ENCODE measurements at places on chromosomes 16 and 17.
A peak's percentile ranks its signal among the peaks of the same experiment; 100 is the strongest.

DNA sequence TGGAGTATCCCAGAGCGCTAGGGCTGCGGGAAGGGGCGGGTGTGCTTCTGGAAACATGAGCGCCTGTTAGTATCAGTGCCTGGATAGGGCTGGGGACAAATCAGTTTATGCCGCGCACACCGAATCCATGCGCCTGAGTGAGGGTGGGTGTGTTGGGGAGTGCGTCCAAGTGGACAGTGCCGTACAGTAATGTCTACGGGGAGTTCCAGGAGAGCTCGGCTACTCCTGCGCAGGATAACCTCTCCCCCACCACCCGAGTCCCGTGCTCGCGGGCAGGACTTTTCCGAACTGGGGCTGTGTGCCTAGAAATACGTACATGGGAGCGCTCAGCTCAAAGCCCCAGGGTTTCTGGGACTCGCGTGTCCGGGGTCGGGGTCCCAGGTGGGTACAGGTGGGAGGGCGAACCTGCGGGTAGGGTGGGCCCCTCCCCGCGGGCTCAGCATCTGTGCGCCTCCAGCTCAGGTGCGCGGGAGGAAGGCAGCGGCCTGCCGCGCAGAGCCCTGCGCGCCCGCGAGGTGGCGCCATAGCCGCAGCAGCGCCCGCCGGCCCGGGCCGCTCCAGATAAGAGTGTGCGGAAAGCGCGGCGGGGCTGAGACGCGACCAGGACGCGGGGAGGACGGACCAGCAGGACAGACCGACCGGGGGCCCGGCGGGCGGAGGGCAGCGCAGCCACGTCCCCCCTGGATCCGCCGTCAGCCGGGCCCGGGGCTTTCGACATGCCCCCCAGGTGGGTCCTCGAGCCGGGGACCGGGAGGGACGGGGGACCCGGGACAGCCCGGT lies at the start of gene HIC1:
Gene HIC1, plus strand, starts transcription at position 592 of the 780 bp plus-strand sequence. CDS start 1,588 bp downstream, outside the sequence.
- DNase-seq: peak; percentile 90

DNA sequence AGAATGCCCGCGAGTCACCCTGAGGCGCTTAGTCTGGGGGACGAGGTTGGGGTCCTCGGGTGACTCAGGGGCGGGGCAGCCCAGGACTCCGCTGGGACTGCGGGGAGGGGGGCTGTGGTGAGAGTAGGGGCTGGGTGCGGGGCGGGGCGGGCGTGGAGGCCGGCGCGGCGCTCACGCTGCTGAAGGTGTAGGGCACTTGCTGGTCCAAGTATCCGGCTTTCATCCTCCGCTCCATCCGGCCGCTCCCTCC lies 832 bp downstream of the ETV4 start:
- DNase-seq: no peak

DNA sequence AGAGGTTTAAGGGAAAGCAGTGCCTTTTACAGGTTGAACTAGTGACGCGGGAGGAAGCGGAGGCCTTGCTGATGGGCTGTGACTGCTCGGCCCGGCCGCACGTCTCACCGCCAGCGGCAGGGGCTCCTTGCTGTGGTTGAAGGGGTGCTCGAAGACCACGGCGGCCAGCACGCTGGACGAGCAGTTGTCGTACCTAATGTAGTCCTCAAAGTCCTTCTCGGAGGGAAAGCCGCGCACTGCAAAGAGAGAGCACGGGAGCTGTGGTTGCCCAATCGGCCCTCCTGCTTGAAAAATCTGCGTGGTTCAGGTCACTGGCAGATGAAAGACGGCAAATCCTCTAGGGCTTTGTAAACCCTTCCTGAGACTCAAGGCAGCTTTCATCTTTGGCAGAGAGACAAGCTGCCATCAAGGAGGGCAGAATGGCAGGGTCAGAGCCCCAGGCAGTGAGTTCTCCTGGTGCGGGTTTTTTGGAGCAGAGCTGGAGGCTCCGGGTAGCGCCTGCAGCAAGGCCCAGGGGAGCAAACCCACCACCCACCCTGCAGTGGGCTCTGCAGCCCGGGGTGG lies 16.1 kb downstream of the ABCA3 start:
- no peak for DNase-seq

GRCh38 chr17:76462556-76463290 lies 4.7 kb upstream of the AANAT start:
- DNase-seq: no peak

DNA sequence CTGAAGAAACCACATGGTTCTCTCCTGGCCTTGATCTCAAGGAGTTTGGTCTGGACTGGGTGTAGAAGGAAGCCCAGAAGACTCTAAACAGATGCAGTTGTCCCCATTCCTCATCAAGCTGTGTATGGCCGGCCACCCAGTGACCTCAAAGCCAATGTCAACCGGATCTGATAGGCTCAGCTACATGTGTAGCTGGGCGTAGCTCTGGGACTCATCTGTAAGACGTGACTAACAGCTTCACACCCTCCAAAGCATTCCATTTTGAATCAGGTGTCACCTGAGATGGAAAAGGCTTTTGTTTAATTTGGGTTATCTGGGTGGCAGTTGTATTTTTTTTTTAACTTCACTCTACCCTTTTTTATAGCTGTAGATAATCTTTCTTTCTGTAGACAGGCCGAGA lies 130.4 kb downstream of the ABCC12 start:
- DNase-seq: no peak

- DNase-seq: no peak
Observed at GRCh38 chr17:48068491-48068961, 20.4 kb downstream of the NFE2L1 start.

DNA sequence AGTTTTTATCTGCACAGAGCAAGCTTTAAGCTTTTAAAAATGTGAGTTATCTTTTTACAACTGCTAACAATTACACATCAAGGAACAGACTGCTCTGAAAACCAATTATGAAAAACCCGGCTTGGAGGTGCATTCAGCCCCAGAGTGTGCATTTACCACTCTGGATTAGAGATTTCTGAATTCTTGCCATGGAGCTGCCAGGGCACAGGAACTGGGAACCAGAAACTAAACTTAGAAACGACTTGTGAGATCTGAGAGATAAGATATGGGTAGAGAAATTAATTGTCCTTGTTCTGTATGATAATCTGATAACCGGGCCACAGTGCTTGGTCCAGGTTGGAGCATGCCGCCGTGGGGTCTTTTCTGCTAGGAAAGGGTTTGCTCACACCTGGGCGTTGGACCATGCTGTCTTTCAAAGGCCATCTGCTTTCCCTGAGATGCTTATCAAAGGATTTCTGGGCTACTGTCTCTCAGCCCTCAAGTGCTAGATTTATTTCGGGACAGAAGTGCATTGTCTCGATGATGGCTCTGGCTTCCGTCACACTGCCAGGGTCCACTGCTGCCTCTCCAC lies 210.0 kb downstream of the MAF start:
- DNase-seq: no peak

GRCh38 chr16:30663820-30664219 lies 5.6 kb downstream of the FBRS start:
- DNase-seq: no peak

- DNase-seq: no peak
Observed at GRCh38 chr16:19175492-19176262, 7.6 kb downstream of the SYT17 start.

DNA sequence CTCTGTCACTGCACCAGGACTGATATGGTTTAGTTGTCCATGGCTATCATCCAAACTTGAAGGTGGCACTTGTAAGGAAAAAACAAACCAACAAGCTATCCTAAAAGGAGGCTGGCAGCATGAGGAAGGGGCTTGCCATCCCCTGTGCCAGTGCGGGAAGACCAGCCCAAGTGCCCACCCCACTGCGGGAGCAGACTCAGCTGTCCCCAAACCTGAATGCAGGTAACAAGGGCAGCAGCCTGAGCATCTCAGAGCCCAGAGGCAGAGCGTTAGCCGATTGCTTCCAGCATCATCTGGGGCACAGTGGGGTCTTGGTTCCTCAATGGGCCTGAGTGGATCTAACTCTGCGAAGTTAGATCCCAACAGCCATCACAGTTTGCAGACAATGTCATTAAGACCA lies 29.2 kb upstream of the C16orf78 start:
- DNase-seq: no peak

- peak; percentile 75 for DNase-seq
Observed at GRCh38 chr17:82320956-82321927, 3.8 kb upstream of the CD7 start.

- no peak for DNase-seq
Observed at GRCh38 chr17:40416671-40417070, 1.0 kb downstream of the TOP2A start.

DNA sequence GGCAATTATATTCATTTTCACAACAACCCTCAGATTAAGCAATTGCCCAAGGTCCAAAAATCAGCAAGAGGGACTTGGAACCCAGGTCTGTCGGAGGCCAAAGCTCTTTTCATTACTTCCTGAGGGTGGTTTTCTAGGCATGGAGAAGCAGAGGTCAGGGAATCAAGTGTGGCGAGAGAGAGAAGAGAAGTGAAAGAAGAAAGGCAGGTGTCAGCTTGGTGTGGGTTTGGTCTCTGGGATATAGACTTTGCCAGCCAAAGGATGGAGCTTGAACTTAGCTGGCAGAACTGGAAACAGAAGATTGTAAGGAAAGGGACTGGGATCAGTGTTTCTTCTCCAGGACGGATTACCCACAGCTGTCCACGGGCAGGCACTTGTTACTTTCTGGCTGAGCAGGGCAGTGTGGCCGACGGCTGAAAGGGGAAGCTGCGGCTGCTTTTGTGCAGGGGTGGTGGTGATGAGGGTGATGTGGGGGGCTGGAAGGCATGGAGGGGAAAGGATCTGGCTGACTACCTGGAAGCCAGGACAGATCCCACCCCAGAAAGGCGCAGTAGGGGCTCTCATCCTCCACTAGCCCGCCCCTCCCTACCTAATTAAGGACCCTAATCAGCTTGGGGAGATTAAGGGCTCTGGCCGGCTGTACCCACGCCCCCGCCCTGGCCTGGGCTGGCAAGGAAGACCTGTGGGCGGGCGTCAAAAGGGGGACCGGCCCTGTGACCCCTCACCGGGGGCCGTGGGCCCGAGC lies at the start of gene GUCY2D:
Gene GUCY2D, plus strand, starts transcription at position 640 of the 745 bp plus-strand sequence. CDS start 433 bp downstream, outside the sequence.
- DNase-seq: peak; percentile 91

GRCh38 chr16:84091460-84091859 lies 25.3 kb downstream of the MBTPS1 start:
- DNase-seq: no peak

- DNase-seq: no peak
Observed at GRCh38 chr17:69716556-69716955, 302.1 kb downstream of the MAP2K6 start.

DNA sequence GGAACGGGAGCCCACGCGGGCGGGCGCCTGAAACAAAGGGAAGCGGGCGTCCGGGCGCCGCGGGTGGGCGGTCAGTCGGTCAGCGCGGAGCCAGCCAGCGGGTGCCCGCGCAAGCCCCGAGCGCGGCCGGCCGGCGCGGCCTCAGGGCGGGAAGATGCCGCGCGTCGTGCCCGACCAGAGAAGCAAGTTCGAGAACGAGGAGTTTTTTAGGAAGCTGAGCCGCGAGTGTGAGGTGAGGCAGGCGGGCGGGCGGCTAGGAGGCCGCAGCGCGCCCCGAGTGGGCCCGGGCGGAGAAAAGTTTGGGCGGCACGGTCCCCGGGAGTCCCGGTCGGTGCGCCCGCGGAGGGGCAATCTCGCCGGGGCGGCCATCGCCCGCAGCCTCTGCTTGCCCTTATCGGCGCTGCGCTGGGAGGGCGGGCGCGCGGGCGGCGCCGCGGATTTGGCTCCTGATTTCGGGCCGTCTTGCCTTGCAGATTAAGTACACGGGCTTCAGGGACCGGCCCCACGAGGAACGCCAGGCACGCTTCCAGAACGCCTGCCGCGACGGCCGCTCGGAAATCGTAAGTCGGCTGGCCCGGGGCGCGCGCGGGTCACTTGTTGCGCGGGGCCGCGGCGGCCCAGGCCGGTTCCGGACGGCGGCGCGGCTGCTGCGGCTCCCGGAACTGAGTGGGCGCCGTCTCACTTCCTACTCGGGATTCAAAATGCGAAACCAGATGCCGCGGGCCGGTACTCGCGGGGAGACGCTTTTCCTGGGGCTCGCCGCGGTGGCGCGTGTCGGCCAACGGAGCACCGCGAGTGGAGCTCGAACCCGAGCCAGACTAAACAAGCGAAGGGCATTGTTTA lies 526 bp downstream of the CBFB start:
- no peak for DNase-seq

Measured in D721Med (cell line).